SIG-M5 (cell line): ENCODE measurements at places on chromosomes 13 and 19.

GRCh38 chr19:46579361-46579879 is 21.7 kb upstream of the CALM3 start:
- DNase-seq: no peak

GRCh38 chr13:48938308-48938943 is 37.3 kb upstream of the FNDC3A start:
- no peak for DNase-seq

- DNase-seq: no peak
Observed at GRCh38 chr19:6209233-6209632, 70.5 kb downstream of the MLLT1 start.

- DNase-seq: no peak
Observed at GRCh38 chr13:90898811-90899210, 448.7 kb upstream of the MIR17HG start.

DNA sequence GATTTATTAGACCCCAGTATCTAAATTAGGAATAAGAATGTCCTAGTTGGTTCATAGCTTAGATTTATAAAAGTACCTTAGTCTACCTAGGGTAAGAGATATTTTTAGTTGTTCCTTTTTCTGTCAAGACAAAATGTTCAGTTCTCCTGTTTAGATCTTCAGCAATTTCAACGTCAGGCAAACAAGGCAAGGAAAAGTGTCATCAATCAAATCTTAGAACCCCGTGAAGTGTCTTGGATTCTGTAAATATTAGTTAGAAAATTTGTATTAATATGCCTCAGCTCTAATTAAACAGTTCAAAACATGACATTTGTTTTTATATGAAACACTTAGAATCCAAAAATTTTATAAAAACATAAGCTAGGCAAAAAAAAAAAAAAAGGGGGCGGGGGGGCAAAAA is 296.6 kb downstream of the PCDH9 start:
- no peak for DNase-seq

DNA sequence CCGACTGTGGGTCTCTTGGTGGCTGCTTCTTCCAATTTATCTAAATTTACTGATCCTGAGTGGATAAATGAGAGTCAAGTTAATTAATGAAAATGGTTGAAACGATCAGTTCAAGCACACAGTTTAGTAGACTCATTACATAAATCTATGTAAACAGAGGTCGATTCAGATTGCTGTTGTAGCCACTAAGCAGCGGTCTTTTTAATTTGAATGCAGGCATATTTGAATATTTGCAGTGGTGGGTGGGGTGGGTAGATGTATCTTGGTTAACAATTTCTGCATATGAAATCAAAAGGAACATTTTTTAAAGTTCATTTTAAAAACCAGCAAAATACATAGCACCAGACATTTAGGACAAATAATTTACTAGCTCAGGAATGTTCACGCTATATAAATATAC is 325.9 kb downstream of the KLF12 start:
- no peak for DNase-seq

GRCh38 chr19:53193535-53194222 is 521 bp upstream of the ZNF665 start:
- no peak for DNase-seq

DNA sequence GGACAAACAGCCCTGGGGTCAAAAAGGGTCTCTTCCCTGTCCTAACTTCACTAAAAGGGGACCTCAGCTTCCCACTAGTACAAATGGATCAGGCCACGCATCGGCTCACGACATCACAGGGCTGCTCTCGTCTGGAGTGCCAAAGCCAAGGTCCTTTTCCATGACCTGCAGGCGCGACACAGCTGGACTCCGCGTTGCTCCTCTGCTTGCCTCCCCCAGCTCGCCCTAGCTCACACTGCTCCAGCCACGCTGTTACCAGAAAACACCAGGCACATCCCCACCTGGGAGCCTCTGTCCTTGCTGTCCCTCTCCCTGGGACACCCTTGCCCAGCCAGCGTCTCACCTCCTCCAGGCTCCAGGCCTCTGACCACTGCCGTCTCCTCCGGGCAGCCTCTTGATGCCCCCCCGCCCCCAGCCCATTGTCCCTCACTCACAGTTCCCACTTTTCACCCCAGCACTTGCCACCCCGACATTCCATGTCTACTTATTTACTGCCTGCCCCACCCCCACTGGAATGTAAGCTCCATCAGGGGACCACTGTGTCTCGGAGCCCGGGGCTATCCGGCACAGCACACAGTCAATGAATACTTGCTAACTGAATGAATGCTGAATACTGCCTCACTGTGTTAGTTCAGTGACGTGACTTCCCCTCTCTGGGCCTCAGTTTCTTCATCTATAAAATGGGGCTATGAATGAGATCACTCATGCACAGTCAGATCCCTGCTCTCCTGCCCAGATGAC is 20.7 kb downstream of the AKT2 start:
- DNase-seq: no peak

DNA sequence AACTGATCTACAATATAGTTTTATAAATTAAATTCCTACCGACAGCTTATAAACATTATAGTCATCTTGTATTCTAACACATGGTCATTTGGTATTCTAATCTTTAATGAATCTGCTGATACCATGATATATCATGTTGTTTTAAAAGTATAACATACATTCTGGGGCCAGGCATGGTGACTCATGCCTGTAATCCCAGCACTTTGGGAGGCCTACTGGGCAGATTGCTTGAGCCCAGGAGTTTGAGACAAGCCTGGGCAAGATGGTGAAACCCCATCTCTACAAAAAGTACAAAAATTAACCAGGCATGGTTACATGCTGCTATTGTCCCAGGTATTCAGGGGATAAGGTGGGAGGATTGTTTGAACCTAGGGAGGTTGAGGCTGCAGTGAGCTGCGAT is 3.1 kb downstream of the ZNF383 start:
- DNase-seq: no peak

DNA sequence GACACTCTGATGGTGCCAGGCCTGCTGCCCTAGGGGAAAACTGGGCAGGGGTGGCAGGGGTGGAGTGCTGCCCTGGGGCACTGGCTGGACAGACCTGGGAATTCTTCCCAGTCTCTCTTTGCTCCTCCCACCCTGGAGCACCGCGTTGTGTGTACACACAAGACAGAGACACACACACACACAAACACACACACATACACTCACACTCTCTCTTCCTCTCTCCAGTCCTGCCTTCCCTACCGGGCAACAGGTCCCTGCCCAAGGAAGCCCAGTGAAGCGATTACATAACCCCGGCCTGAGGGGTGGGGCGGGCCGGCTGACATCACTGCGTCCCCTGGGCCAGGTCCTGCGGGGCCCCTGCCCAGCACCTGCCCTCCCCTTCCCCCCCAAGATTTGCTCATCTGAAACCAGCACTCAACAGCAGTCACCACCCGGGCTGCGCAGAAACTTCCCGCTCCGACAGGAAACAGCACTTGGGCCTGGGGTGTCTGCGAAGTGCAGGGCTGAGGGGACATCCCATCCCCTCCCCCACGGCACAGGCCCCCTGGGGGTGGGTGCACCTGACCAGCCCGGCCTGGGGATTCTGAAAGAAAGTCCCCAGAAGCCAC is 1.2 kb downstream of the MKNK2 start:
- no peak for DNase-seq

GRCh38 chr19:7534531-7535046 is 928 bp upstream of the PNPLA6 start:
- DNase-seq: no peak

DNA sequence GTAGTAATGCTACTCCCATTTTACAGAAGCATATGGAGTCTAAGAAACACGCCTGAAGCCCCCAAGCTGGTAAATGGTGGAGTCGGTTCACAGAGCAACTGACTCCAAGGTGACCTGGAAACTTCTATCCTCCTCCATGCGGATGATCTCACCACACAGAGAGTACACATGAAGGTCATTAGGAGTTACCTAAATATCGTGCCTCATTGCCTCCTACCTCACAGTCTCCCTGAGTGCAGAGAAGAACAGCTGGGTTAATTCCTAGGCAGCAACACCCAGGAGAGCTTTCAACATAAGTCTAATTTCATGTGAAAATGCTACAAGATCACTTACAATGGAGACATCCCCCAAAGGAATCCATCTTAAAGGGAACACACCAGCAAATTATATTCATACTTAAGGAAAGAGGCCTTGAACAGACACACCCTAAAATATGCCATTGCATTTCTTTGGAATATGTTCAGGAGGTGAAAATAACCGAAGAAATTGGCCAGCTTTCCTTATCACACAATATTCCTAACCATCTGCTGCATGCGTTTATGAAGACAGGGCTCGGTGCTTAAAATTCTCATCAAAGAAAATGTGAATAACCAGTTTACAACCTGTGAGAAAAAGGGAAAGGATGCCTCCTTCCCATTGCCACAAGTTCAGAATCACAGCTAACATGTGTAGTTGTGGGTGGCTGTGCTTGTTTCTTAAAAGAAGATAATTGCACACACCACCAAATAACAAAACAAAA is 203.6 kb upstream of the NBEA start:
- no peak for DNase-seq

DNA sequence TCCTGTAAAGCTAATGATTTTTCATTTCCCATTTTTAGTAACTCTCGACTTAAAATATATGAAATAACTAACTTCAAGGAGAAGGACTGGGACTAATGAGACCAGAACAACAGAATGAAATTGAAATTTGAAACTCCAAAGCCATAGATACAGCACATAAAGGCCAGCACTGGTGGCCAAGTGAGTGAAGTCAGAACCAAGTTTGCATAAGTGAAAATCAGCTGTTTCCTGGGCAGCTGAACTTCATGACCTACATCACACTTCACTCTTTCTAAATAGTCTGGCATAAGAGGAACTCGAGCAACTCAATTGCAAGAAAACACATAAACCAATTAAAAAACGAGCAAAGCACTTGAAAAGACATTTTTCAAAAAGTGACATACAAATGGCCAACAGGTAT is 84.5 kb downstream of the DCLK1 start:
- DNase-seq: no peak

DNA sequence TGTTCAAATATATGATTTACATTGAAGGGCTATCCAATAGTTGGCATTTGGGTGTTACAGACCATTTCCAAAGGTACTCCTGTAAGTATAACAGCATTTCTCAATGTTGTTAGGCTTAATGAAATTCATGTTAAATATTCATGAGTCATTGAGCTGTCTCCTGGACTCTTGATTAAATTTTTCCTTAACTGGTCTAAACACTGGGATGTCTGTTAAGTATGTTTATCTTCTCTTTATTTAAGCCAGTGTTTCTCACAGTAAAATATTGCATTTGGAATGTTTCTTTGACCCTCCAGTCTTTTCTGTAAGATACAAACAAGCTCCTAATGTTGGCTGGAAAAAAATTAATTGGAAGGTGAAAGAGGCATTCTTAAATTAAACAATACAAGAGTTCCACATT is 402.5 kb upstream of the HTR2A start:
- no peak for DNase-seq

GRCh38 chr19:1182727-1183126 is 8.7 kb upstream of the SBNO2 start:
- DNase-seq: no peak

DNA sequence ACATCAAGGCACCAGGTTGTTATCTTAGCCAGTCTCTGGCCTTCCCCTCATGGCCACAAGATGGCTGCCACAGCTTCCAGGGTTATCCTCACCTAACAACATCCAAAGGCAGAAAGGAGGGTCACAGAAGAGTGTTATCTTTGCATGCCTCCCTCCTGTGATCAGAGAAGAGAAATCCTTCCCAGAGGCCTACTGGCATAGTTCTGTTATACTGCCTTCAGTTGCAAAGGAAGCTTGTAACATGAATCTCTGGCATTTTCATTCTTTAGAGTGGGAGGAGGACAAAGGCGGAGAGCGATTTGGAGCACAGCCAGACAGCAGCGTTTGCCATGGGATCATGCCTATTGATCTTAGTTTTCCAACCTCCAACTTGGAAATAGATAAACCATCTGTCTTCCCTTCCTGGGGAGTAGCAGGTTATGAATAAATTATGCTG is 135.7 kb downstream of the DNAJC15 start:
- no peak for DNase-seq
